Right lung (tissue), 10 donors: ENCODE measurements at places on chromosomes 2 and 18. TPM values are rescaled to one million over a fixed set of nuclear protein-coding genes. Genes with fewer than 3 reads are reported as not detected.

The EHD3 gene
- polyA plus RNA-seq = 9.0 TPM

The GFPT1 gene
- 29.9 TPM for polyA plus RNA-seq

The HOXD4 gene
- polyA plus RNA-seq = 0.56 TPM

The ATP6V1C2 gene
- polyA plus RNA-seq = 2.9 TPM

The ARHGAP25 gene
- 8.9 TPM for polyA plus RNA-seq

The CDH2 gene
- polyA plus RNA-seq = 6.2 TPM
